ENCODE measurements at places on chromosomes 1 and 21.
A peak's percentile ranks its signal among the peaks of the same experiment; 100 is the strongest.

- DNase-seq, result no peak
These were observed 27.6 kb downstream of the KIRREL1 start for GRCh38 chr1:158020886-158021620.

GRCh38 chr1:19414515-19415121 is 70.7 kb downstream of the CAPZB start:
- no peak for DNase-seq

- no peak for DNase-seq
These were observed 49.3 kb upstream of the POU2F1 start for GRCh38 chr1:167171286-167171929.

DNA sequence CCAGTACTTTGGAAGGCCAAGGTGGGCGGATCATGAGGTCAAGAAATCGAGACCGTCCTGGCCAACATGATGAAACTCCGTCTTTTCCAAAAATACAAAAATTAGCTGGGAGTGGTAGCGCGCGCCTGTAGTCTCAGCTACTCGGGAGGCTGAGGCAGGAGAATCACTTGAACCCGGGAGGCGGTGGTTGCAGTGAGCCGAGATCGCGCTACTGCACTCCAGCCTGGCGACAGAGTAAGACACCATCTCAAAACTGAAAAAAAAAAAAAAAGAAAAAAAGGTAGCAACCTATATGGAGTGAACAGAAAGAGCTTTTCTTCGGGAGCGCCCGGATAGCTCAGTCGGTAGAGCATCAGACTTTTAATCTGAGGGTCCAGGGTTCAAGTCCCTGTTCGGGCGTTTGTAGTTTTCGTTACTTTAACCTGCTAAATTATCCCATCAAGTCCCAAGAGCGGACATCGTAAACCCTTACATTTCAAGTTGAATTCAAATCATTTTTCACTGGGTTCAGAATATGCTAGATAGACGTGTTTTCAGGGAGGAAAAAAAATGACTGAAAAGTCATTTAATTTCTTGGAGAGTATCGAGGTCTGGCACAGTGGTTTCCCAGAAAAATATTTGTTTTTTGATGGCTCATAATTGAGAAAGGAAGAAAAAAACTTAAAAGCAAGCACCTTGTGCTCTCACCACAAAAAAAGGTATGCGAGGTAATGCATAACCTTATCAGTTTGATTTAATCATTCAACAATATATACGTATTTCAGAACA is 9.8 kb upstream of the MDM4 start:
- DNase-seq, result peak; percentile 82

GRCh38 chr21:35070436-35070835 is 21.3 kb upstream of the RUNX1 start:
- no peak for DNase-seq

DNA sequence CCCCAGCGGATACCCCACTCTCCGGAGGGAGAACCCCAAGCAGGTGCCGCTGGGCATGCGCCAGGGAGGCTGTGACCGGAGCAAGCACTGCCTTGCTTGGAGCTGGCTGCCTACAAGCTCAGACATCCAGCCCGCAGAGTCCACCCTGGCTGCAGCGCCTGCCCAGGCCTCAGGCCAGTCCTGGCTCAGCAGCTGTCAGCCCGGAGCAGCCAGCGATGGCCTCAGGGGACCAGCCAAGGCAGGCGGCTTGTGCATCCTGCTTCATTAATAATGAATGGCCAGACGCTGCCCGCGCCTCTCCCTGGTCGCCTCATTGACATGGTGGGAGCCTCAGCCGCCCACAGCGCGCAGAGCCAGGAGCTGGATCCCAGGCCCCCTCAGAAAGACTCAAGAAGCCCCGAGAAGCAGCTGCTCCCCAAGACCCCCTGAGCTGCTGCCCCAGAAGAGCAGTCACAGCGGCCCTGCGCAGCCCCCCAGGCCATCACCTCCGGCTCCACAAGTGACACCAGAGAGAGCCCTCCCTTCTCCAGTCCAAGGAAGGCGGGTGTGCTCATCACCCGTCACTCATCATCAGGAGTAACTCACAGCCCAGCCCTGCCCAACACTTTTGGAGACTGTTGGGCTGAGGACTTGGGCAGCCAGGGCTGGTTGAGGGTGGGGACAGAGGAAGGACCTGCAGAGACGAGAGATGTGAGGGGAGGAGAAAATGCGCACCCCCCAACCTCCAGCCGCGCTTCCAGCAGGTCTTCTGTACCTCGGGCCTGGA is 19.6 kb downstream of the KCNAB2 start:
- no peak for DNase-seq

GRCh38 chr1:47991187-47991586 is 6.0 kb downstream of the TRABD2B start:
- no peak for DNase-seq

DNA sequence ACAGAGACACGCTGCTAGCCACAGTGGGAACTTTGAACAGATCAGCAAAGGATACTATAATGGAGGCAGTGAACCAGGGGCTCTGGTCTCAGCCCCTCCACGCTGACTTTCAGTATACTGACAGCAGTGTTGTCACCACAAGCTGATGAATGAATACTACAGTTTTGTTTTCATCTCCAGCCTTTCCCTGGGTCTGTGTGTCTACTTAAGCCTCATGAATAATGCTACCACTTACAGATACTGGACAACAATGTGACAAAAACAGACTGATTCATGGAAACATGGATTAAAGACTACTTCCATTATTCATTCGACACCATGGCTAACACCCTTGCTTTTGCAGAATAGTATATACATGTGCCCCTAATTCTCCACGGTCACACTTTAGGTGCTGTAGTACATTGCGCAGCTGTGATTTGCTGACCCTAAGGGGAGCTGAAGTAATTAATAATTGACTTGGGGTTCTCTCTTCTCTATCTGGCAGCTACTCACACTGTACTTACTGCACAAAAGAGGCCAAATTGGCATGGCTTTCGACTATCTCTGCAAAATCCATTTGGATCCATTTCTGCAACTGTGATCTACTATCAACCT is 203.2 kb upstream of the LYPLAL1 start:
- DNase-seq, result no peak

DNA sequence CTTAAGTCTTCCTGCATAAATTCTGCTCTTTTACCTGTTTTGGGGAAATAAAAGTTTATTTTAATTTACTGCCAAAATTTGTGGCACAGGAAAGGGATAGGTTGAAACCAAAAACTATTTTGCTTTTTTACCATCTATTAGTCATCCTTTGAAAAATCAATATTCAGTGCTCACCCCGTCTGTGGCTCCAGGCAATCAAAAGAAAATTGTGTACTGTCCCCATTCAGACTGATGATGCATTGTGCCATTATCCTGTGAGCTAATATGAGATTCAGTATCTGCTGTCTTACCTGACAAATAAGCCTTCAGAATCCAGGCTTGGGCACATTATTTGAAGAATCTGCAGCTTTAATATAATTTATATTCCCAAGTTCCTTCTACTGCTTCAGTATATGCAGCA is 650.7 kb downstream of the KIF26B start:
- DNase-seq, result no peak

DNA sequence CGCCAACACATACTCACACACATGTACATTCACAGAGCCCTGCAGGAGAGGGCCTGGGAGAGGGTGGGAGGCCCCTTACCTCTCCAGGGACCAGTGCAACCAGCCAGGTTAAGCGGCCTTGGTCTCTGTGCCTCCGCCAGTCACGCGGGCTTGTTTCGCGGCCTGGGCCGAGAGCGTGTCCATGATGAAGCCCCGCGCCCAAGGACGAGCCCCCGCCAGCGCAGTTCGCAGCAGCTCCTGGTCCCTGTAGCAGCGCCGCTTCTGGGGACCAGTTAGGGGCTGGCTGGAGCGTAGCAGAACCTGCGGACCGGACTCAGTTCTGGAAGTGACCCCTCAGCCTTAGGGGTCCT is 7.3 kb upstream of the FAM167B start:
- no peak for DNase-seq

- no peak for DNase-seq
These were observed 34.0 kb downstream of the BACH1 start for GRCh38 chr21:29332461-29333362.

DNA sequence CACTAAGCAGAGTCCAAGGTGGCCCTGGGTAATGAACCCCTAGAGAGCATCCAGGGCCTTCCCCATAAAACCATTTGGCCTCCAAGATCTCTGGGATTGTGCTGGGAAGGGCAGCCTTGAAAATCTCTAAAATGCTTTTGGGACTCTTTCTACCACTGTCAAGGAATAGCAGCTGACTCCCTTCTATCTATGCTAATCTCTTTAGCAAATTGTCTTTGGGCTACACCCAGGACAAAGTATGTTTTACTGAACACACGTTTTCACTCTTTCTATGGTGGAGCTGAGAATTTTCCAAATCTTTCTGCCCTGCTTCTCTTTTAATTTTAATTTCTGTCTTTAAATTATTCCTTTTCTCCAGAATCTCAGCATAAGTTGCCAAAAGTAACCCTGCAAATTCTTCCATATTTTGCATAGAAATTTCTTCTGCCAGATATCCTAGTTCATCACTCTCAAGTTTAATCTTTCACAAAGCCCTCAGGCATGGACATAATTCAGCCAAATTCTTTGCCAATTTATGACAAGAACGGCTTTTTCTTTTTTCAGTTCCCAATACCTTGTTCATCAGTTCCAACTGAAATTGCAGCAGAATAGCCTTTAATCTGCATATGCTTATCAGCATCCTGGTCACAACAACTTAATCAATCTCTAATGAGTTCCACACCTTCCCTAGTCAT is 687.0 kb upstream of the ADGRL4 start:
- no peak for DNase-seq

- peak; percentile 10 for DNase-seq
These were observed 1.4 kb downstream of the HLCS start for GRCh38 chr21:36964827-36965719.

GRCh38 chr21:22885614-22886013 is 1887.4 kb downstream of the NCAM2 start:
- no peak for DNase-seq

GRCh38 chr1:159892944-159893343 is 7.0 kb downstream of the CFAP45 start:
- DNase-seq, result no peak

DNA sequence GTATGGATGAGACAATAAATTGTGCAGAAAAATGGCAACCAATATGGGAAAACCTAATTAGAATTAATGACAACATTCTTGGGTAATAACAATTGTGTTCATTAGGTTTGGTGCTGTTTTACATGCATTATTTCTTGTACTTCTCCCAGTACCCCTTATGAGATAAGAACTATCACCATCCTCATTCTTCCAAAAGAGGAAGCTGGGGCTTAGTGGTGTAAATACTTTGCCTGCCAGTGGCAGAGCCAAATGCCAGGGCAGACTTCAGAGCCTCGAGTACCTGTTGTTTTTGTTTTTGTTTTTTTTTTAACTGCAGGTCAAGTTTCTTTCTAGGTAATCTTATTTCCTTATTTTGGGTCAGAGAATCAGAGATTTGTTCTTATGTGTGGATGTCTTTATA is 206.4 kb downstream of the RHOU start:
- no peak for DNase-seq

DNA sequence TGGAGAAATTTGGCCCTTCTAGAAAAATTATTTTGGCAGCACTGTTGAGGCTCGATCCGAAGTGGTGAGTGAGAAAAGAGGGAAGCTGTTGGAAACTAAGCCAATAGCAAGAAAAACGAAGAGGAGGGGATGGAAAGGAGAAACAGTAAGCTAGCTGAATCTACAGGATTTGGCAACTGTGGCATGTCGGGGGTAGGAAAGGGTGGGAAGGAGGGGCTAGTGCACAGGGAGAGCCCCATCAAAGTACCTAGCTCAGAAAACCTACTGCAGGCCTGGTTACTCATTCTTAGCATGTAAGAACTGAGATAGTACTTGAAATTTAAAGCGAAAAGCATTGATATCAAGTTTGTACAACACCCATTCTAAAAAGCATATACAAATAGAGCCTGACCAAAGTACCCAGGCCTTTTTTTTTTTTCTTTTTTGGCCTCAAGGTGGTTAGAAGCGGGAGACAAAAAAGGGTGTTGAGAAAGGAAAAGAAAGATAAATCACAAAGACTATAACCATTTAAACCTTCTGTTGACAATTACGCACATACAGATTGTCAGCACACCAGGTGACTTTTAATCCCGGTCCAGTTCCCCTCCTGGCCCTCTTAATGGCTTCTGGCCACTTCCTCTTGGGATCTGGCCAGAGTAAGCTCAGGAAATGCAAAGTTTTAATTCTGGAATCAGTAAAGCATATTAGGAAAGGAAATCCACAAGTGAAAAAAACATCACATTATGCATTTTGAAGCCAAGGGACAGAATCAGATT is 50.4 kb downstream of the SLC16A1 start:
- no peak for DNase-seq

DNA sequence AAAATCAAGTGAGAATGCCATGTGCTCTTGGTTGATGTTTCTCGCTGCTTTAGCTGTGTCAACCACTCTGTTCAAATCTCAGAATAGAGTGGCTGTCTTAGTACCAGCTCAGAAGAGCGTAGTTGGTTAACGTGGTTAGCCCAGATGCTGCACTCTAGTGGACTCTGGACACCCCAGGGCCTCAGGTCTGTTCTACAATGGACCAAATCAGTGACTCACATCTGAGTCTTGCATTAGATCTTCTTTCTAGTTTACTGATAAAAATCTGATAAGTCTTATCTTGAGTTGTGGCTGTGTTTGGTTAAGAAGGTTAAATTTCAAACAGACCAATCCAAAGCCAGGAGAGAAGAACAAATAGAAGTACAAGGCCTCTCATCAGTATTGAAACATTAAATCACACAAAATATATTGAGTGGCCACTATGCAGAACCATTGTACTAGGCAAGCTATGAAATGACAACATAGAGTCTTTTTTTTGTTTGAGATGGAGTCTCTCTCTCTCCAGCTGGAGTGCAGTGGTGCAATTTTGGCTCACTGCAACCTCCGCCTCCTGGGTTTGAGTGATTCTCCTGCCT is 104.1 kb downstream of the NR5A2 start:
- no peak for DNase-seq

DNA sequence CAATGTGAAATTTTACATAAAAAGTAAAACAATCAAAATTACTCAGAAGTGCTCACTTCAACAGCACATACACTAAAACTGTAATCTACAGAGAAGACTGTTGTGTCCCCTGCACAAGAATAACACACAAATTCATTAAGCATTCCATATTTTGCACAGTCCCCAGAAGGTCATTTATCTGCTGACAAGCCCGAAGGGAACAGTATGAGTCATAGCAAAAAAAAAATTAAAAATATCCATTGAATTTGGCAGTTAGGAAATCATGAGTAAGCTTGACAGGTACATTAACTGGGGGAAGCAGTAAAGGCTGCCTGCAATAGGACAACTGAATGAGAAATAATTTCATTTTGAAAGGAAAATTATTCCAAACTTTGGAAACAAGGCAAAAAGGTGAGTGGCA is 3.3 kb upstream of the CACYBP start:
- no peak for DNase-seq

- DNase-seq, result no peak
These were observed 86.2 kb downstream of the NGF start for GRCh38 chr1:115251856-115252255.

GRCh38 chr1:9444532-9444931 is 94.7 kb upstream of the SLC25A33 start:
- no peak for DNase-seq
